Activated CD8-positive, alpha-beta T cell treated with anti-CD3 and anti-CD28 coated beads, Interleukin-2, amount 10 ng/mL, durations not matched to agents 7 days and 5 days (primary cell): ENCODE measurements at places on chromosomes 1 and 21.

- H3K27ac ChIP-seq = no peak overlapping the region
- no peak for DNase-seq
- no peaks in the 10 kb centered on the region for H3K36me3 ChIP-seq
- H3K4me1 ChIP-seq = peaks cover 3% of the 10 kb centered on the region
- no peak overlapping the region for H3K4me3 ChIP-seq
Measured at GRCh38 chr1:3070644-3071564, 1.9 kb downstream of the PRDM16 start.

- peaks cover 14% of the 10 kb centered on the region for H3K4me1 ChIP-seq
- H3K27ac ChIP-seq = no peak overlapping the region
- no peak for DNase-seq
- no peak overlapping the region for H3K4me3 ChIP-seq
- no peaks in the 10 kb centered on the region for H3K27me3 ChIP-seq
- H3K36me3 ChIP-seq = no peaks in the 10 kb centered on the region
Measured at GRCh38 chr21:26148071-26148839, 22.3 kb downstream of the APP start.

GRCh38 chr1:215594640-215595039 lies 27.5 kb downstream of the KCTD3 start:
- H3K4me1 ChIP-seq = peaks cover 4% of the 10 kb centered on the region
- no peak overlapping the region for H3K4me3 ChIP-seq
- H3K36me3 ChIP-seq = no peaks in the 10 kb centered on the region

- H3K27ac ChIP-seq = no peak overlapping the region
- H3K27me3 ChIP-seq = no peaks in the 10 kb centered on the region
- H3K4me3 ChIP-seq = no peak overlapping the region
- H3K36me3 ChIP-seq = no peaks in the 10 kb centered on the region
- H3K4me1 ChIP-seq = no peaks in the 10 kb centered on the region
Measured at GRCh38 chr1:76125473-76126219, 51.1 kb downstream of the ST6GALNAC3 start.

- H3K4me1 ChIP-seq = peaks cover 16% of the 10 kb centered on the region
- H3K4me3 ChIP-seq = no peak overlapping the region
- H3K27me3 ChIP-seq = peaks cover 24% of the 10 kb centered on the region
- no peak overlapping the region for H3K27ac ChIP-seq
- no peaks in the 10 kb centered on the region for H3K36me3 ChIP-seq
- DNase-seq = no peak
Measured at GRCh38 chr1:65250826-65251225, 58.5 kb upstream of the DNAJC6 start.

GRCh38 chr1:222653178-222653827 lies 35.4 kb downstream of the MIA3 start:
- peak; percentile 68 for DNase-seq
- peaks cover 65% of the 10 kb centered on the region for H3K4me1 ChIP-seq
- peak overlapping the region; percentile 54 for H3K4me3 ChIP-seq

GRCh38 chr1:110272045-110272444 lies 61.9 kb downstream of the KCNC4 start:
- no peaks in the 10 kb centered on the region for H3K36me3 ChIP-seq
- no peak for DNase-seq

DNA sequence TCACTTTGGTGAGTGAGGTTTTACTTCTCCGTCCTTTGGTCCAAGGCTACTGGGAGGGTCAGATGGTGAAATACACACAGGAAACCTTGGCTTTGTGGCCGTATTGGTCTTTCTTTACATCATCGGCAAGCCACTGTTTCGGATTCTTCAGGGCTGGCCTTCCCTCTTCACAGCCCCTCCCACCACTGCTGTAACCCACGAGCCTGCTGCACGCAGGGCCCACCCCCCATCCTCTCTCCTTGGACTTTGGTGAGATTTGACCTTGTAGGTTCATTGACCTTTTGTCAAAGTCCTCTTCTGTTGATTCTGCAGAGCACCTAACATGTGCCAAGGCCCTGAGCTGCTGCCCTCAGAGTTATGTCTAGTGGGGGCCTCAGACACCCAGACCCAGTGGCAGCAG lies 328.6 kb downstream of the CAMTA1 start:
- H3K4me3 ChIP-seq = no peak overlapping the region
- H3K27me3 ChIP-seq = no peaks in the 10 kb centered on the region
- H3K36me3 ChIP-seq = no peaks in the 10 kb centered on the region

DNA sequence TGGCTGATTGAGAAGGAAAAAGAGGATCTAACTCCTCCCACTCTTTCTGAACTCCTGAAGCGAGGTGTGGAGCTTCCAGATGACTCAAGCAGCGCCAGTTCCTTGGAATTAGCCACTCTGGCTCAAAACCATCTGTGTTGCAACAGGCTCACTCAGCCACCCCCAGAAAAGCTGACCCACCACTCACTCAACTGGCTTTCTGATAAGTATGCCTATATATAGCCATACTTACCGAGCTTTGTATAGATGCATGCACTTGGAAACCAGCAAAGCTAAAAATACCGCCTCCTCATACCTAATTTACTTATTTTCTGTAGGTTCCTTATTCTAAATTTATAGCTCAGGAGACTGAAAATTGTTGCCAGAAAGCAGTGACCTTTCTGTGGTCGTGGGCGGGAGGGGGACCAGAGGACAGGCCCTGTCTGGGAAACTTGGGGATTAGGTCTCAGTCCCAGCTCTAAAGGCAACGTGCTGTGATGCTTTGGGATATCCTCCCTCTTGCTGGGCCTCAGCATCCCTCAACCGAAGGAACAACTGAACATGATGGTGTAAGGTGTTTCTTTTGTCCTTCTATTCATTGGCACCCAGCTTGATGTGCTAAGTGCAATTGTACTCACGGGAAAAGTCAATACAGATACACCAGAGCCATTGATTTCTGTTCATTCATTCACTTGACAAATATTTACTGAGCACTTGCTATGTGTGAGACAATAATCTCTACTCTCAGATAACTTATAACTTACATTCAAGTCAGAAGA lies 65.7 kb downstream of the NENF start:
- H3K27ac ChIP-seq = no peak overlapping the region
- no peak for DNase-seq
- H3K4me1 ChIP-seq = peaks cover 3% of the 10 kb centered on the region
- H3K36me3 ChIP-seq = no peaks in the 10 kb centered on the region
- H3K4me3 ChIP-seq = no peak overlapping the region

DNA sequence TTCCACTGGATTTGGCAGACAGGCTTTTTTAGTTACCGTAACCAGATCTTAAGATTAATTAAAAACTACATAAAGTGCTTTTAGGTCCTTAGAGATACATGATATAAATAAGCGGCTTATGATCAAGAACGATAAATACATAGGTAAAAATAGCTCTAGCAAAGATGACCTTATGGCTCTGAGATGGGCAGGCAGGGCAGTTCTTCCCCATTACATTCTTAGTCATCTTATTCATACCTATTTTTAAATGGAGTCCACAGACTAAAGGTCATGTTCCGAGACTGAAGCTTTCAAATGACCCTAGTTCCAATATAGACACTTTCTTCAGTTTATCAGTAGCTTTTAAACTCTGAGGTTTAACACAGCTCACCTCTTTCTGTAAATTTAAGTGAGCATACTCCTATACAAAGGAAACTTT lies 4.3 kb downstream of the MCL1 start:
- peaks cover 83% of the 10 kb centered on the region for H3K36me3 ChIP-seq
- H3K4me3 ChIP-seq = peak overlapping the region; percentile 97
- H3K27me3 ChIP-seq = no peaks in the 10 kb centered on the region
- peak overlapping the region; percentile 68 for H3K27ac ChIP-seq
- peaks cover 61% of the 10 kb centered on the region for H3K4me1 ChIP-seq

DNA sequence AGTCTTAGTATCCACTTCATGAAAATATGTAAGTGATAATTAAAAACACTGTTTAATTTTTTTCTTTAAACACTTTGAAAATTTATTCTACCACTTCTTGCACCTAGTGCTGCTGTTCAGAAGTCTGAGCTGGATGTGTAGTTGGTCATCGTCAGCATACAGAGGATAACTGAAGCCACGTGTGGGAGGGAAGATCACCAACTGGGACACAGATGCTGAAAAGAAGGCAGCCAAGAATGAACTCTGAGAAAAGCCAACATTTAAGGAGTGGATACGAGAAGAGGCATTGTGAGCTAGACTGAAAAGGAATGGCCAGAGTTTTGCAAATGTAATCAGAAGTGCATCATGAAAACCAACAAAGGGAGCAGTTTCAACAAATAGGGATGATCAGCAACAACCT lies 24.6 kb upstream of the CLCA4 start:
- no peak for DNase-seq
- H3K36me3 ChIP-seq = no peaks in the 10 kb centered on the region
- peaks cover 4% of the 10 kb centered on the region for H3K27me3 ChIP-seq
- H3K27ac ChIP-seq = no peak overlapping the region

DNA sequence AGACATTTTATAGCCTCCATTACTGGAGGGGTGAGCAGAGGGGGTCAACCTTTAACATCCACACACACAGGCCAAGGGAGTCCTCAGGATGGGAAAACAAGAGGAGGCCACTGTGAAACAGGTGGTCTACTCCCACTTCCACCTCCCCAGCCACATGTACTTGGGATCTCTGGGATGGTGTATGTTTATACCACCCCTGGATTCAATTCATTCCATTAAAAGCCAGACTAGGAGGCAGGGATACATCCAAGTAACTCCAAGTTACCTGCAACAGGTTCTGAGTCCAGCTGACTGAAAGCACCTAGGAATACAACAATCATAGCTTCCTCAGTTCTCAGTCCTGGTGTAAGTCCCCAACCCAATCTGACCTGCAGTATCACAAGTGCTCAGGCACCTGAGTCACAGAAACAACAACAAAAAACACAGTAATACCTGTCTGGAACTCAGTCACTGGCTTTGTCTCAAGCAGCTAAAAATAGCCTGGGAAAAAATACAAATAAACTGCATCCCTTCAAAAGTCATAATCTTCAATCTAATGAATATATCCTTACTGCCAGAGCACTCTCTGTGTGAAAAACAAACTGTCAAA lies 9.8 kb downstream of the ERI3 start:
- no peak for DNase-seq
- no peak overlapping the region for H3K27ac ChIP-seq
- H3K27me3 ChIP-seq = no peaks in the 10 kb centered on the region
- no peak overlapping the region for H3K4me3 ChIP-seq
- H3K36me3 ChIP-seq = no peaks in the 10 kb centered on the region

DNA sequence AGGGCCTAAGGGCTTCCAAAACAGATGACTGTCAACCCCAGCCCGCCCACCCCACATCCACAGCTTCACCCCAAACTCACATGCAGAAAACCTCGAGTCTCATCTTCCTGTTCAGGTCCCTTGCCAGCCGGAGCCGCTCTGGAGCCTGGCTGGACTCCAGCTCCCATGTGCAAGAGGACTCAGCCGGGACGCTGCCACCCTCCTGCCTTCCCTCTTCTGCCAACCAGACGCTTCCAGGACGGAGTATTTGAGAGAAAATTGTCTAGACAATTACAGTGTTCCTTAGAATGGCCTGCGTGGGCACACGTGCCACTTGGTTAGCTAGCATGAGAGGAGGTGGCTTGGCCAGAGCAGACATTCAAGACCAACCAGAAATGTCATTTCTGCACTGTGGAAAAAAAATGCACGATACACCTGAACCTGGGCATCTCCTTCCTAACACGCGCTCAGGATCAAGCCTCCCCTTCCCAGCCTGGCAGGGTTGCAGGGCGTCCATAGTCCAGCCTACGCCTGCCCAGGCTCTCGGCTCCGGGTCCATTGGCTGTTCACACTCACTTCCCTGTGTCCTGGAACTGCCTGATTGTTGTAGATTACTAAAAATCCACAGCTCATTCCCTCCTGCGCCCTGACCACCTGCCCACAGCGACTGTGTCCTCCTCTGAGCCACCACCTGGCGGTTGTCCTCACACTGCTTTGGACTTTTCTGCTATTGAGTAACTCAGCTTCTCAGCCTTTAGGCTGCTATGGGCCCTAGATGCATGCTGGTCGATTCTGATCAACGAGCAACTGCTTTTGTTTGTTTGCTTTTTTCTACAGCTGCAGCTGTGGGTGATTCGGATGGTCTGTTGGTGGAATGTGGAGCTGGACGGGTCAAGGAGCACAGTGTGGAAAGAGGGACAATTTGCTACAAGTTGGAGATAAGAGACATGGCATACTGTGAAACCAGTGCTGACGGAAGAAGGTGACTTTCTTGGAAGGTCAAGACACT lies at the start of gene CLDN14:
TSS of gene CLDN14 (minus strand) at position 708 of the 988 bp plus-strand sequence. CDS start 18,427 bp downstream, outside the sequence.
- H3K4me3 ChIP-seq = no peak within 1 kb of the TSS
- no peaks in the 10 kb centered on the region for H3K36me3 ChIP-seq
- no peak within 1 kb of the TSS for H3K27ac ChIP-seq
- DNase-seq = no peak
- H3K4me1 ChIP-seq = no peaks in the 10 kb centered on the region

DNA sequence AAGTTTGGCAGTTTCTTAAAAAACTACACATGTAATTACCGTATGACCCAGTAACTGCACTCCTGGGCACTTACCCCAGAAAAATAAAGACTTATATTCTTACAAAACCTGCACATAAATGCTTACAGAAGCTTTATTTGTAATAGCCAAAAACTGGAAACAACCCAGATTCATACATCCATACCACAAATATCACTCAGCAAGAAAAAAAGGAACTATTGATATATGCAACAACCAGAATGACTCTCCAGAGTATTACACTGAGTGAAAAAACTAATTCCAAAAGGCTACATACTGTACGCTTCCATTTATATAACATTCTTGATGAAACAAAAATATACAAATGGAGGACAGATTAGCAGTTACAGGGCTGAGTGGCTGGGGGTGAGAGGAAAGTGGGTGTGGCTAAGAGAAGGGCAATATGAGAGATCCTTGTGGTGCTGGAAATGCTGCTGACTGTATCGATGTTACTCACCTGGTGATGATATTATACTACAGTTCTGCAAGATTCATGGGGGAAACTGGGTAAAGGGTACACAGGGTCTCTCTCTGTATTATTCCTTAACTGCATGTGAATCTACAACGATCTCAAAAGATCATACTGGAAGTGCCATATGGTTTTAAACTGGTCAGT lies 96.0 kb upstream of the GNG4 start:
- no peaks in the 10 kb centered on the region for H3K4me1 ChIP-seq
- H3K27me3 ChIP-seq = no peaks in the 10 kb centered on the region
- no peak for DNase-seq

DNA sequence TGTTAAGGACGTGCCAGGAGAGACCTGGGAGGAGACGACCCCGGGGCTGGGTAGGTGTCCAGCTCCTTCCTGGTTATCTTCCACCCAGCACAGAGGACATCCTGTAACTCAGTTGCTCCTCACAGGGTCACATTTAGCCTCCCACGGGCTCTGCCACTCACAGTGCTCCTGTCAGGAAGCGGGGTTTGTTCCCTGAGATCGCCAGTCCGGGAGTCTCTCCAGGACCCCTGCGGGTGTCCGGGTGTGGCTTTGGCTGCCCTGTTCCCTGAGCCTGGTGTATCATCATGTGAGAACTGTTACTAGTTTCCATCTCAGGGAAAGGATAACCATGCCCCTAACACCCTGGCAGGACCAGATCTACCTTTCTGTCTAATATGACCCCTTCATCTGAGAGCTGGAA lies 158.2 kb upstream of the RUNX1 start:
- no peak overlapping the region for H3K27ac ChIP-seq
- peaks cover 15% of the 10 kb centered on the region for H3K27me3 ChIP-seq
- no peaks in the 10 kb centered on the region for H3K36me3 ChIP-seq
- no peak for DNase-seq

- no peaks in the 10 kb centered on the region for H3K27me3 ChIP-seq
- peak overlapping the region; percentile 45 for H3K27ac ChIP-seq
- peaks cover 44% of the 10 kb centered on the region for H3K36me3 ChIP-seq
- peaks cover 39% of the 10 kb centered on the region for H3K4me1 ChIP-seq
- H3K4me3 ChIP-seq = no peak overlapping the region
- DNase-seq = no peak
Measured at GRCh38 chr1:212614453-212615200, 6.1 kb downstream of the ATF3 start.
